ENCODE measurements at places on chromosomes 2 and 18.

- no peak for DNase-seq
Observed at GRCh38 chr2:198383392-198383791, 579.0 kb downstream of the PLCL1 start.

DNA sequence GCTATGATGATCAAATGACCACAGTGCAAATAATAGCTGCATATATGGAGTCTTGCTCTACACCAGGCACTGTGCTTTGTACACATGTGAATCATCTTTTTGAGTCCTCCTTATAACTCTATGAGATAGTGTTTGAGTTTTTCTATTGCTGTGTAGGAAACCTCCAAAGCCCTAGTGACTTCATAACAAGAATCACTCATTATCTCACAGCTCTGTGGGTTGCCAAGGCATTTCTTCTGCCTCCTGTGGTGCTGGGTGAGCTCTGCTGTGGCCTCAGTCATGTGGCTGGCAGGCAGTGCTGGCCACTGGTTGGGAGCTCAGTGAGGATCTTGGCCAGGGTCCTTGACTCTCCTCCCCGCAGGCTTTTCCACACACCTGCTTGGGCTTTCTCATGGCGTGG is 153.4 kb downstream of the CAPN13 start:
- DNase-seq: no peak

DNA sequence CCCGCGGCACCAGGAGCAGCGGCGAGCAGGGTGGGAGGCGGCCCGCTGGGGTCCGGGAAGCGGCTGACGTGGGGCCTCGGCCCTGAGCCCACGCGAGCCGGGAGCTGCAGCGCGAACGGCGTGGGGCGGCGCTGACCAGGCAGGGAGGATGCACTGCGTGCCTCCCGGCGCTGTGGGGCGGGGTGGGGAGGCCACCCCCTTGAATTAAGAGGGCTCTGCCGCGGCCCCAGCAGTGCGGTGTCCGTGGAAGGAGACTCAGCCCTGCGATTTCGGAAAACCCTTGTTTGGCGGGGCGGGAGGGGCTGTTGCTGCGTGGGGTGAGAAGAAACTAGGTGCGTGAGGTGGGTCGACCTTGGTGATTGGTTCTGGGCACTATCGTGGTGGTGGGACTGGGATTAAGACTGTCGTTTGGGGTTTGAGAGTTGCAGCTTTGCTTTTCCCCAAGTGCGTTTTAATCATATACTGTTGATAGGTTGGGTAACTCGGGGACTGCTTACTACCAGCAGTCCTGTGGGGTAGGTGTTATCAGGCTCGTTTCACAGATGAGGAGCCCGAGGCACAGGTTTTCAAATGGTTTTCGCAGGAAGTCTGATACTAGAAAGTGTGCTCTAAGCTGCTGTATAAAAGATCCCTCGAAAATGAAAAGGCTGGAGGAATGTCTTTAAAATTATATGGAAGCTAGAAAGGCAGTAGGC is 722 bp downstream of the ACSL3 start:
- no peak for DNase-seq

GRCh38 chr2:60794271-60794863 is 38.3 kb downstream of the PAPOLG start:
- no peak for DNase-seq

- DNase-seq: no peak
Observed at GRCh38 chr2:162266460-162266760, 23.2 kb upstream of the FAP start.

DNA sequence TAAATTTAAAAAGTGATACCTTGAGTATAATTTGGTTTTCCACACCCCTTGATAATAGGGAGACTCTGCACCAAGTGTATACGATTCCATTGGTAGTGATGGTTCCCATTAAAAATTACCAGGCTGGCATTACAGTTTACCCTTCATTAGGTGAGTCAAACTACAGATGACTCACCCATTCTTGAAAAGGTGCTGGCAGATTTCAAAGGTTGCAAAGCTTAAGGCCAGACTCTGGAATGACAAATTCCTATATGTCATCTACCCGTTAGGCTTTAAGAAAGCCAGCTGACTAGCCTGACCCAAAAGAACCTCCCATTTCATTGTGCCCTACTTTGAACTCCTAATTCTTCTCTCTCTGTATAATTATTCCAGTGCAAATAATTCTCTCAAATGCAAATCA is 124.4 kb downstream of the LRRTM4 start:
- DNase-seq: no peak

- DNase-seq: no peak
Observed at GRCh38 chr2:46339676-46340459, 42.7 kb downstream of the EPAS1 start.

DNA sequence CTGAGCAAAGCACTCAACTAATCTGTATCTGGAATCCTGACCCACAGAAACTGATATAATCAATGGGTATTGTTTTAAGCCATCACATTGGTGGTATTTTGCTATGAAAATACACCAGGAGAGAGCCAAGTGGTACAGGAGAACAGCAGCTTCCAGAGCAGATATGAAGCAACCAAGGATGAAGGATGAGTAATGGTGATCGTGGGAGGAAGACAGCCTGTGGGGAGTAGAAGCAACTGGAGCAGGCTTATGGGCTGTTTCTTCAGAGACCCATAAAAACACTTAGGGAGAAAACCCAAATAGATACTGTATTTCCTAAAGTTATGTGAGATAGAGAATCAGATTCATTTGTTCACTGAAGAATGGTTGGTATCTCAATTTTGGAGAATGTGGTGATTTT is 330.8 kb downstream of the NUP35 start:
- no peak for DNase-seq

DNA sequence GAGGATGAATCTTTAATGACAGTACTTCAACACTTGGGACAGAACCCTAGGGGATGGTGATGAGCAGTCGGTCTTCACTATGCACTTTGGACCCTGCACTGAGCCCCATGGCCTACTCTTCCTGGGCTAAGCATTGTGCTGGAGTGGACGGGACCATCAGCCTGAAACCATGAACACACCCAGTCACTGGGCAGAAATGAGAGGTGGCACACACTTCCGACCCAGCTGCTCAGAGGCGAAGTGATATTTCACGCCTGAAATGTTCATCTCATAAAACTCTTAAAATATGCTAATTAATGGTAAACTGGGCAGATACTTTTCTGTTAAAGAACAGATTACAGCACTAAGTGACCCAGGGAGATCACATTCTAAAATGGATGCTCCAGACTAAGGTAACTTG is 150.3 kb upstream of the NDUFV2 start:
- DNase-seq: no peak

- no peak for DNase-seq
Observed at GRCh38 chr2:9280224-9280623, 73.6 kb downstream of the ASAP2 start.

DNA sequence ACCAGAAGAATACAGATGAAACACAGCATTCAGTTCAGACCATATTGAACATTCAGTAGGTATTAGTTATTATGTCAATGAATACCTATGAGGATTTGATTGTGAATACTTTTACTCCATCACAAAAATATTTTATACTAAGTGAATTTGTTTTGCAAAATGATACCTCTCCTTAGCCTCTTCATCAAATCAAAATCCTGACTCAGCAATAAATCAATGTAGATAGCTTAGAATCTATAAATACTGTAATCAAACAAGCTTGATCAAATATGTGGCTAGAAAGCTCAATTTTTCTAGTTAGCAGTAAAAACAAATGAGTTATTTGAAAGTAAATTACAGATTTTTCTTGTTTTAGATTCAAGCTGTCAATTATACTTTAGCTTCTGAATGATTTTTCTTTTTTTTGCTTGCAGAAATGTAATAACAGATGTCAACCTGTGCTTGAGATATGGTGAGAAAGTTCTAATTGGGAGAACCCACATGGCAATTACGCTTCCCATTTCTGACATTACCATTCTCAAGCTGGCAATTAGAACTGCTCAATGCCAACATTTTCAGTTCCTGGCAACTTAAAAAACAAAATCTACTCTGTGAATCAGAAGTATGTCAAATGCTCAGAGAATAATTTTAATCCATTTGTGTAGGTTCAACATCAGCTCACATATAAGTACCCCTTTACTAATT is 109.6 kb downstream of the PRELID3A start:
- DNase-seq: no peak

GRCh38 chr18:79438898-79439627 is 43.3 kb downstream of the NFATC1 start:
- DNase-seq: no peak

DNA sequence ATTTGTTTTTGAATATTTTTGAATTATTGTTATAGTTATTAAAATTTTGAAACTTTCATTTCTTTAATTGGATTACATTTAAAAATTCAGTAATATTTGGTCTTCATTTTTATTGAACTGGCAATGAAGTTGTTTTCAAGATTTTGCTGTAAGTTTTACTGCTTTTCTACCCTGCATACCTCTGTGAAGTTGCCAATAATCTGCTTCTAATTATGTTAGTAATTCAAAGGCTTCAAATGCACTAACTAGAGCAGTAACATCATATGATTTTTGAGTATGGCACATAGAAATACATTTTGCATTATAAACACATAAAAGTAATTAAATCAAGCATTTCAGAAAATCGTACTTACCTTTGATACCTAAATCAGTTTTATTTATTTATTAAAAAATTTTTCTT is 40.3 kb upstream of the FAM171B start:
- DNase-seq: no peak

- no peak for DNase-seq
Observed at GRCh38 chr18:33664241-33664874, 86.3 kb downstream of the ASXL3 start.

- DNase-seq: no peak
Observed at GRCh38 chr18:79529991-79530390, 134.3 kb downstream of the NFATC1 start.

DNA sequence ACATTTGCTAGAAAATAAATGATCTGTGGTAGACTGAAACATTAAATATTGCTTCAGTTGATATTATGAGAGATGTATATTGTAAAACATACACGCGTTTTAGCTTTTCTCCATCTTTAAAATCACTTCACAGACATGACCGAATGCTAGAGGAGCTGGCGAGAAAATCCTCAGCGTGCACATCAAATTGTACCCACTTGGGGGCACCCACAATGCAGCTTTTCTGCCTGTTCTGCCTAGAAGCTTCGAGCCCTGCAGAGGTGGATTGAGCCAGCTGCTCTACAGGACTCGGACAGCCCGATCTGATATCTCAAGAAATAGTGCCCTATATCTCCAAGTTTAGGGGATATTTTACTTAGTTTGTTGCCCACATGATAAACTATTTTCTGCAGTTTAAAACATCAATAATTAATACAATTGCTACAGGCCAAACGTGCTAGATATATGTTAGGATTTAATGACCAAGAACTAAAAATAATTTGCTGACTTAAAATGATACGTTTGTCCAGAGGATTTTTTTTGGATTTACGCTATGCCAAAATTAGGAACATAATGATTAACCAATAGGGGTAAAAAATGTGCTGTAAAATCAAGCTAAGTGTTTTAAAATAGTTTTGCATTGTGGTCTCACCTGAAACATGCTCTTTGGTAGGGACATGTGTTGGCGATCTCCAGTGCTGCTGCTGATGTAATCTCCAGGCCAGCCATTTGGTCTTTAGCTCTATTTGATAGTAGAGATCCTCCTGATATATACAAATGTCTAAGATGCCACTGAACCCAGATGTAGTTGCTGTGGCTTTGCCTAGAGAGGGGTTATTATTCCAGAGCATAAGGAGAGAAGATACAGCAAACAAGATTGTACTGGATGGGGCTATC is 22.3 kb upstream of the ATP5MC3 start:
- DNase-seq: peak; percentile 50

GRCh38 chr18:79315596-79315995 is 80.1 kb upstream of the NFATC1 start:
- no peak for DNase-seq

- no peak for DNase-seq
Observed at GRCh38 chr18:43668866-43669265, 391.6 kb upstream of the SYT4 start.

DNA sequence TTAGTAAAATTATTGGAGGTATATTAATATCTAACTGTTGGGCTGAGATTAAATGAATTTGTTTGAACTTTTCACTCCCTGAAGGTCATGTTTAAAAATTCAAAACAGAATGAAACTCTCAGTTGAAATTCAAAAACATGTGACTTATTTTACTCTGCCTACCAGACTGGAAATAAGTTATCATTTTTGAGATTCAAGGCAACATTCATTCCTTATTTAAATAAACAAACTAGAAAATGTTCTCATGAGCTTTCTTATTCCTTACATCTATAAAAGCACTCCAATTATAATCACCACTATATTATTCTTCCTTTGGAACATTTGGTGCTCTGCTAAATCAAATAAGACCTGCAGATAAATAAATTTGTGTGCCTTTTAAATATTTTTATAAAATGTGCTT is 217.8 kb downstream of the CDH2 start:
- DNase-seq: no peak

GRCh38 chr2:215797676-215798075 is 215.7 kb downstream of the MREG start:
- no peak for DNase-seq

GRCh38 chr2:202609381-202610145 is 25.2 kb upstream of the FAM117B start:
- DNase-seq: no peak

DNA sequence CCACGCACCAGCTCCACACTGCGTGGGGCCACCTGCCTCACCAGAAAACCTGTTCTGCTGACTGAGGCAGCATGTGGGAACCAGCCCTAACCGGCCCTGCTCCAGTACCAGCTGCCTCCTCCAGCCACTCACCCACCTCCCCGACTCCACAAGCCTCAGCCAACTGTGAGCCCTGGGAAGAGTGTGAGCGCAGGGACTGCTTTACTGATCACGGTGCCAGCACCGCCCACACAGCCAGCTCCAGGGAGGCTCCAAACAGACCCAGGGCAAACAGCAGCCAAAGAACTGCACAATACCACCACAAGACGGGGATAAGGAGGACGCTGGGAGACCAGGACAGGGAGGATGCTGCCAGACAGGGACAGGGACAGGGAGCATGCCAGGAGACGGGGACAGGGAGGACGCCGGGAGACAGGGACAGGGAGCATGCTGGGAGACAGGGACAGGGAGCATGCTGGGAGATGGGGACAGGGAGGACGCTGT is 28.4 kb downstream of the EIPR1 start:
- DNase-seq: no peak

GRCh38 chr2:20852139-20852538 is 29.2 kb upstream of the LDAH start:
- no peak for DNase-seq

- DNase-seq: no peak
Observed at GRCh38 chr2:10094271-10094814, 14.1 kb upstream of the CYS1 start.

GRCh38 chr2:160379399-160379798 is 114.2 kb downstream of the RBMS1 start:
- DNase-seq: no peak

DNA sequence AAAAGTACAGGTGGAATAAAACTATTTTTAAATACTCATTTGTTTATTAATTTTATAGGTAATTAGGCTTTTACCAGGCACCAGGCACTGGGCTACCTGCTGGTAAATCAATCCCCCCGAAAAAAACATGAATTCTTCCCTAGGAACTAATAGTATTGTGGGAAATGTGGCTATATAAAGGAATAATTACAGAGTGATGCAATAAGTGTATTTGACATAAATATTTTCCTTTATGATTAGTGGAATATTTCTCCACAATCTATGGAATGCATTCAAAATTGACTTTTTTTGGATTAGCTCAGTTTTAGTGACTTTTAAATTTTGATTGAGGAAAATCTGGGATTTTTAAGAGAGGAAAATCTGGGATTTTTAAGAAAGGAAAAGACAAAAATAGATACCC is 109.7 kb upstream of the BZW1 start:
- no peak for DNase-seq

- DNase-seq: no peak
Observed at GRCh38 chr2:40546439-40547191, 94.7 kb upstream of the SLC8A1 start.

GRCh38 chr2:158128168-158128973 is 26.7 kb downstream of the UPP2 start:
- DNase-seq: no peak
